ENCODE measurements at places on chromosomes 3 and 15. TPM values are rescaled to one million over a fixed set of nuclear protein-coding genes. Genes with fewer than 3 reads are reported as not detected.

The C3orf49 gene
- total RNA-seq, result not detected

The GP9 gene
- not detected for total RNA-seq

The TMIE gene
- 1.5 TPM for total RNA-seq

The CD200 gene
- total RNA-seq, result 27.4 TPM

The FOXL2 gene
- total RNA-seq, result 0.16 TPM

The RYR3 gene
- total RNA-seq, result not detected

The OSTN gene
- total RNA-seq, result not detected

The GOLGA6L10 gene
- 2.5 TPM for total RNA-seq

The CHRFAM7A gene
- 3.7 TPM for total RNA-seq

The SLC22A13 gene
- 1.0 TPM for total RNA-seq

DNA sequence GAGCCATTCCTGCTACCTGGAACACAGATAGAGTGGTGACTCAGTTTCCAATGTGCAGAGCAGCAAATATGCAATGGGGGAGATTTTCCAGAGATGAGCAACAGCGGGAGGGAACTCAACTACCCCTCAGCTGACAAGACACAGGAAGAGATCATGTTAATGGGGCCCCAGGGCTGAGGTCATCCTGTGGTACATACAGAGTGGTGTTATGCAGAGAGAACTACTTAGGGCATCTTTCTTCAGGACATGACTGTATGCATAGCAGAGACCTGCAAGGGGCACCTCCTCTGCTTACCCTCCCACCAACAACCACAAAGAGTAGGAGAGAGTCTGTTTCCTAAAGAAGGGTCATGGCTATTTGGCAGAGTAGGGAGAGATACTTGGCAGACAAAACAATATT, 6.8 kb upstream of the TBC1D5 start:
- peak; percentile 12 for DNase-seq

GRCh38 chr3:100641471-100642032, 32.2 kb downstream of the ADGRG7 start:
- no peak for DNase-seq

GRCh38 chr3:111737706-111738086, 121.4 kb upstream of the PHLDB2 start:
- no peak for DNase-seq

DNA sequence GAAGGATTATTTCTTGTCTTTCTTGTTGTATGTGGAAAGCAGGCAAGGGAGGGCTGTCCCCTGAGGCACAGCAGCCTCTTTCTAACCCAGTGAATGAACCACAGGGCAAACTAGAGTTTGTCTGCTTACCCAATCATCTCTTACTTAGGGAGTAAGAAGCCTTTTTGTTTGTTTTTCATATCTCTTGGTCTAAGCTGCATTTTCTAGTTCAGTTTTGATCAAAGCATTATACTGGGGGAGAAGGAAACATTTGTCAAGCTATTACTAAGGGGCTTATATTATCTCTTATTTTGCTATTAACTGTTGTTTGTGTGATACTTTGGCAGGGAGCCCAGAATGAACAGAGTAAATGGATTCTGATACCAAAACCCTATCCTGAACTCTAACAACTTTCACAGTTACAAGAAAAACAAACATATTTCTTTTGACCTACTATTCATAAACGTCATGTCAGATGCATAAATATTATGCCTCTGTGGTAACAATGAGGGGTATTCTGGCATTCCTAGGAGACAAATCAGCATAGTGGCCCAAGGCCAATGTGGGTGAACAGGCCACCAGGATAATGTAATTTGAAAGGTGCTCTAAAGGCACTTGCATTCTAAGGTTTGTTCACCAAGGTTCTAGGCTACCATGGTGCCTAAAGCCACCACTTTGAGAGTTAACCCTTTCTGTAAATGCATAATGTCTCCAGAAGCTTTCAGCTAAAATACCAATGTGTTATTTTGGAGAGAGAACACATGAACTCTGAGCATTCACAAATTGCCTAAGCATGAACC, 271.6 kb upstream of the ZPLD1 start:
- DNase-seq, result no peak

DNA sequence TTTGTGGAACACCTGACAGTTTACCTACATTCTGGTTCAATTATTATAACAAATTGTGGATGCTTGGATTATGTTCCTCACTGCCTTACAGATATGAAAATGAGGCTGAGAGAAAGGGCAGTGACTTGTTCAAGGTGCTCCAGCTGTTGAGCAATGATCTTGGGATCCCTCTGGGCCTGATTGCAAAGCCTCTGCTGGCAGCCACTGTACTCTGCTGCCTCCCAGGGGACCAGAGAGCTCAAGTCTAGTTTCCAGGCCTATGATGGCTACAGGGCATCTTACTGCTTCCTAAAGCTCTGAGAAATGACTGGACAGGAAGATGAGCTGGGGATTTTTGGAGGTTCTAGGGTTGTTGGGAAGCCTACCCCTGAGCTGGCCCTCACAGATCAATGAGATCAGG, 2.3 kb upstream of the SHC4 start:
- DNase-seq, result peak; percentile 33

DNA sequence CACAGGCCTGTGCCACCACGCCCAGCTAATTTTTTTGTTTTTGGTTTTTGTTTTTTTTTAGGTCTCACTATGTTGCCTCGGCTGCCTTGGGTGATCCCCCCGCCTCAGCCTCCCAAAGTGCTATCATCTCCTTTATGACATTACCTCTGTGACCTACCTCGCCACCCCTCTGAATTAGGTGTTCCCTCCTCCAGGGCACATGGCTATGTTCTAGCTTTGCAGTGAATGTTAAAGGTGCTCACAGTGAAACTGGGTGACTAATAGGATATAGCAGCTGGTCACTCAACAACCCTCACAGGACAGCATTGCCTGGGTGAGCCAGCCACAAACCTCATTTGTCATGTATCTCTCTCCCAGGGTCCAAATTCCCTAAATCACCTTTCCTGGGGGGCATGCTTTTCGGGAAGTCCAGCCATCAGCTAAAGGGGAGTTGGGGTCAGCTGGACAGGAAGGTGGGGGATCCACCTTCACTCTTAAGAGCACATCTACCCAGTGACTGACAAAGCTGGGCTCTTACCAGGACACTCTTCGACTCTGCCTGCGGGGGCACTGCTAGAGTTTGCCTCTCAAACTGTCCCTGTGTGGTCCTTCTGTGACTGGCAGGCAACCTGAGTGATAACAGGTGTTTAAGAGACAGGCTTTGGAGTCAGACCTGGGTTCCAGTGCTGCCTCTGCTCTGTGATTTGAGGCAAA, 1.6 kb upstream of the TTLL3 start:
- DNase-seq, result peak; percentile 64

GRCh38 chr3:112474796-112475195, 24.5 kb downstream of the BTLA start:
- no peak for DNase-seq

DNA sequence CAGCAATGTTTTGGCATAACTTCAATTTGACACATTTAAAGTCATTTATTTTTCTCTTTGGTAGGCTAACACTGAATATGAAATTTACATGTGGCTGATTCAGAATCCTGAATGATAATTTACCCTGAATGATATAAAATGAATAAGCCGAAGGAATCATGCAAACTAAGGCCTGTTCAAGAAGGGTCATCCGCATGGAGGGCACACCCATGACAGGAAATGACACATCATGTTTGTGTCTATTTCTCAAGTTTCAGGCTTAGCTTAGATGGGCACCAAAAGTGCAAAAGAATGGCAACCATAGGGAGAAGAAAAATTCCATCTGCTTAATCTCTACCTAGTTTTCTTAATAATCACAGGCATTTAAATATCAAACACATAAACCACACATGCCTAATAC, 141.5 kb downstream of the DUT start:
- no peak for DNase-seq

DNA sequence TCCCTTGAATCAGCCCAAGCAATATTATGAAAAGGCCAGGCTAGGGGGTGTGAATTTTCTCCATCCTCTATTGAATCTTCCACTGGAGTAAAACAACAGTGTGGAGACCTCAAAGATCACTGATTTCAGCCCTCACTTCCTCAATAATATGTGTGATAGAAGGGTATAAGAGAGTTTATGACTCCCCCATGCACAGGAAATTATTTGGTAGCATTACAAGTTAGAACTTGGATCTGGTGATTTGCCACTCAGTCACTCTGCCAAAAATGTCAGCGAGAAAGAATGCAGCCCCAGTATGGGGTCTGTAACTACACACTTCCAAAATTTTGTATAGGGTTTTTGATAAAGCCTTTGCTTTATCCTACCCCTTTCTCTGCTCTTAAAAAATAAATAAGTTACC, 81.0 kb upstream of the KCNMB2 start:
- no peak for DNase-seq

DNA sequence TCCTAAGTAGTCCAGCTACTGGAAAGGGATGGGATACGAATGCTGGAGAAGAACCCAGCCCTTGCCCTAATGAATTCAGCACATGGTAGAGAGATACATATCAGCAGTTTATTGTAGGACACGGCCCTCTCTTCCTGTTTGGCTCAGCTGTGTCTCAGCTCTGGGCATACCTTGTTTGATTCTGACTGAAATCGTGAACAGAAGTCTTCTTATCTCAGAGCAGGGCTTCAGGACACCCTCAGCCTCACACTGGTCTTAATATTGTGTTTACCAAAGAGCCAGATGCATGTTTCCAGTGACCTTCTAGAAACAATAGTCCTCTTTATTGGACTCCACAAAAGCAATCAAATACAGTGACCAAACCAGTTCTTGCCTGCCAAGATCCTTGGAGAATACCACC, 54.7 kb downstream of the FAM174B start:
- DNase-seq, result no peak

DNA sequence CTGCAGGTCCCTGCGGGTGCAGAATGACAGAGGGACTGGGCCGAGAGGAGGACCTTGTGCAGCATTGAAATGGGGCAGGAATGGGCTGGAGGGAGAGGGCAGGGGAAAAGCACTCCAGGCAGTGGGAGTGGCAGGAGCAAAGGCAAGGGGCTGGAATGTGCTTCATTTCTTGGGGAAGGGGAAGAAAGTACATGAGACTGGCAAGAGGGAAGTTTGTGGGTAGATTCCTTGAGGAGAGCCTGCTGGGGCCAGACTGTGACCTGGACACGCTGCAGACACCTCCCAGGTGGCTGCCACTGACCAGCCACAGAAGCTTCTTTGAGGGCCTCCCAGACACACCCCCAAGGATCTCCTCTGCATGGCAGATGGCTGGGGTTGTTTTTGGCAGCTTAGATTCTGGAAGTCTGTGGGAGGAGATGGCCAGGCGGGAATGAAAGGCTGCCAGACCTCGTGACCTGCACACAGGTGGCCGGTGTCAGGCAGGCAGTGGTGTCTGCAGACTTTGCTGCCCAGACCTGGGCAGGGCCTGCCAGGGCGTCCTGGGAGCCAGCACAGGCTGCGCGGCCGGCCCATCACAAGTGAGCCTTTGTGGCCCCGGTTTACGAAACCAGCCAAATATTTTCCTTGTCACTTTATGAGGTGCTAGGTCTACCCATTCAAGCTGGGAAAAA, 53.1 kb downstream of the SPSB4 start:
- DNase-seq, result no peak

DNA sequence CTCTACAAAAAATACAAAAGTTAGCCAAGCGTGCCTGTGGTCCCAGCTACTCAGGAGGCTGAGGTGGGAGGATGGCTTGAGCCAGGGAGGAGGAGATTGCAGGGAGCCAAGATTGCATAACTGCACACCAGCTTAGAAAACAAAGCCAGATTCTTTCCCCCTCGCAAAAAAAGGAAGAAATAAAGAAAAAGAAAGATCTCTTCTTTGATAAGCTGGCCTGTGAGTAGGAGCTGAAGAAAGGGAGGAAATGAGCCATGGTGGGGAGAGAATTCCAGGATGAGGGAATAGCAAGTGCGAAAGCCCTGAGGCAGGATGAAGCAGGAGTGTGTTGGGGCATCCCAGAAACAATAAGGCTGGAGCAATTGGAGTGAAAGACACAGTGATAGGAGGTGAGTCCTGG, 24.5 kb upstream of the TOP2B start:
- no peak for DNase-seq

DNA sequence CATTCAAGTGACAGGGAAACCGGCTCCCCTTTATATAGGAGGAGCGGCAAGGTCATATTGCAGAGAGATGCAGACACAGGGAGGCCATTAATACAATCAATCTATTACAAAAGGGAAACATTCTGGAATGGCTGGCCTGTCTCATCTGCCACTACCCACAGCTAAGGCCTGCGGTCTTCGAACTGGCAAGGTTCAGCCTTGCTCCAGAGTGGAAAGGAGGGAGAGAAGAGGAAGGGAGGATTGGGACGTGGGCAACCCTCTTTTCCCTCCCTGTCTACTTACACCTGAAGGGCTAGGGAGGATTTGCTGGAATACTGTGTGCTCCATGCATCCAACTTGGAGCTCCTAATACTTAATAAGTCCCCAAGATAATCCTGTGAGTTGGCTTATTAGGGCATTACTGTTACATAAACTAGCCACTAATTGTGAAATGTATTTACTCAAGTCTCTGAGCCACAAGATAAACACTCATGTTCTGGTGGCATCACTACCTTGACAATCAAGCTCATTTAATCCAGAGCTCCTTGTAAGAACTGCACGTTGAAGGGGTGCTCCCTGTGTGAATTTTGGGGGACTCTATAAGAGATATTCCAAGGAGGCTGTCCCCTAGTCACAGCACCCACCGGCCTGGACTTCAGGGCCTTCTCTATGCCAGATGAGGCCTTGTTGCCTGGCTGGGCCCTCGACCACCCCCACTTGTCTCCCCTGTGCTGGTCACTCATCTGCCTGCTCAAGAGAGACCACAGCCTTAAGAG, 19.7 kb upstream of the CCDC174 start:
- DNase-seq, result no peak

- no peak for DNase-seq
These were observed 114.4 kb downstream of the RYR3 start for GRCh38 chr15:33425142-33425541.

DNA sequence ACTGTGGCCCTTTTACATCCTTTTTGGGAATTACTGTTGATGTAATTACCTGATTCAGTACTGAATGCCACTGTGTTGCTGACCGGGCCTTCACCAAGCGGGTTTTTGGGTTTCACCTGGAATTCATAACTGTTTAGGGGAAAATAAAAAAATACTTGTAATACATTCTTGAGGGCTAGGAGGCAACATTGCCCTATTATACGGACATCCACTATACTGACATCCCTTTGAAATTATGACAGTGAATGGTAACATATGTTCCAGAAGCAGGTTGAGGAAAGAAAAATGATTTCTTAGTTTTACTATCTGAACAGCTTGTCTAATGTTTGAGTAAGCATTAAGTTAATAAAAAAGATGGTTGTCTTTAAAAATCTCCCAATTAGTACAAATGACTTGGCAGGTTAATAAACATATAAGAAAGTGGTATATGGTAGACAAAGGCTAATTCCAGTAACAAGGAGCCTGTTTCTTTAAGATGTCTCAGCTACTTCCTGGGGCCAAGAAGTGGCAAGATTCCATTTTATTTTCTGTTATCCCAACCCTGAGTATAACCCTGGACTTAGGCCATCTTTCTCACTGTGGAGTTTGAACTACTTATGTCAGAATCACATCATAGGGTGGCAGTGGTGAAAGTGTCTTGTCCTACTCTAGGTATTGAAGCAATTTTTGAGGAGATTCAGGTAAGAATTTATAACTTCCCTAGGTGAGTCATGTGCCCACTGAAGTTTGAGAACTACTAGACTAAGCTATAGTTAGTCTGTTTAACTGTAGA, 45.5 kb downstream of the TFG start:
- no peak for DNase-seq

GRCh38 chr3:141412936-141413354, 44.6 kb downstream of the ZBTB38 start:
- DNase-seq, result no peak

GRCh38 chr3:81198216-81198615, 563.2 kb downstream of the GBE1 start:
- no peak for DNase-seq

GRCh38 chr3:126885425-126885824, 97.5 kb upstream of the PLXNA1 start:
- no peak for DNase-seq

- peak; percentile 45 for DNase-seq
These were observed 61.4 kb upstream of the ZBTB38 start for GRCh38 chr3:141306922-141307321.

Data from activated T-cell treated with anti-CD3 and anti-CD28 coated beads, Interleukin-2, amount 50 U/mL, for 72 hours (primary cell).